Mammary epithelial cell (primary cell): ENCODE measurements at places on chromosomes 5 and 9. TPM values are rescaled to one million over a fixed set of nuclear protein-coding genes. Genes with fewer than 3 reads are reported as not detected.

GHR gene
- total RNA-seq: 2.8 and 3.6 TPM in 2 replicates

OR1Q1 gene
- 0.17 TPM for total RNA-seq

LHX2 gene
- not detected in 2 replicates for total RNA-seq

ABO gene
- 0.29 TPM in 1 of 2 replicates, not detected in the other for total RNA-seq

ADRA1B gene
- total RNA-seq: 0.80 and 0.88 TPM in 2 replicates

CAST gene
- total RNA-seq: 459 TPM

PDE6A gene
- 0.07 TPM in 1 of 2 replicates, not detected in the other for total RNA-seq

IL6ST gene
- 103 and 114 TPM in 2 replicates for total RNA-seq

LIX1 gene
- not detected for total RNA-seq

MAP1B gene
- total RNA-seq: 103 TPM

MYMK gene
- not detected in 2 replicates for total RNA-seq

CARTPT gene
- total RNA-seq: not detected in 2 replicates
